ENCODE measurements at places on chromosomes 6 and 20. TPM values are rescaled to one million over a fixed set of nuclear protein-coding genes. Genes with fewer than 3 reads are reported as not detected.

DNA sequence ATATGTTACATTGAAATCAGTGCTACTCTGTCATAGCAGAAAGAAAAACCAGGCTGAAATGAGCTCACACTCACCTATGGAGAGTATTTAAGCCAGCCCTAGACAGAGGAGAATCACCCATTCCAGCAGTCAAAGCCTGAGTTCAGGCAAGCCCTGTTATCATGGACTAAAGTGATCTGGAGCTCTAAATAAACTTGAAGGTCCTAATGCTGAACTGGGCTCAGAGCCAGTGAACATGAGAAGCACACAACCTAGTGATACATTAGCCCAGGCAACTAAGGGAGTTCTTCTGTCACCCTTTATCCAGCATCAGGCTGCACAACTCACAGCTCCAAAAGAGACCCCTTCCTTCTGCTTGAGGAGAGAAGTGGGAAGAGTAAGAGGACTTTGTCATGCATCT lies 425.0 kb downstream of the COL12A1 start:
- no peak for DNase-seq

DNA sequence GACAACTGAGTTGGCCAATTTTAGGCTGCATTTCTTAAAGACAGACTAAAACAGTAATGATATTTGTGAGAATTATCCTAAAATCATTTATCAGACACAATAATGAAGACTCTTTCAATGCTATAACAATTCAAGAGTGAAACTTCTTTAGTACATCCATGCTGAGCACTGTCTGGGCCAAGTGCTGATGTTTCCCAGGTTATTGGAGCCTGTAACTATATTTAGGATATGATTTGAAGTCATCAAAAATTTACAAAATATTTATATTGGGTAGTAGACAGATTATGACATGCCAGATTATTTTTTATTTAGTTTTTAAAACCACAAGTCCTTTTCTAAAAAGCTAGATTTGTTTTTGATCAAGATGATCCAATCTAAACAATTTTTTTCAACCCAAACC lies 45.1 kb downstream of the FHL5 start:
- DNase-seq = no peak

DNA sequence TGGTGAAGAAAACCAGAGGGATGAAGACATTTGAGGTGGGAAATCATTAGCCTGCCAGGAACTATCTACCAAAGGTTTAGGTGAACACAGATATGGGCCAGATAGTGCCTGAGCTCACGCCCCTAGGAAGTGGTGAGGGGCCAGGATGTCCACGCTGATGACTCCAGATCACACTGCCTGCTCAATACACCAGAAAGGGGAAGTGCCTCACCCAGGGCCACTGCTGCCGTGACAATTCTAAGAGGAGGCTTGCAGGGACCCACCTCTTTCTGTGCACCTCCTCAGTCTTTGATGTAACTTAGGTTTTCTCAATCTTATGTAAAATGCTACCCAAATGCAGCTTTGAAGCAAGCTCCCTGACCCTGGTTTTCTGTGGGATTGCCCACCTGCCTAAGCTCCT lies 5.4 kb upstream of the RAB44 start:
- no peak for DNase-seq

- no peak for DNase-seq
Observed at GRCh38 chr6:130090796-130091195, 72.4 kb downstream of the L3MBTL3 start.

DNA sequence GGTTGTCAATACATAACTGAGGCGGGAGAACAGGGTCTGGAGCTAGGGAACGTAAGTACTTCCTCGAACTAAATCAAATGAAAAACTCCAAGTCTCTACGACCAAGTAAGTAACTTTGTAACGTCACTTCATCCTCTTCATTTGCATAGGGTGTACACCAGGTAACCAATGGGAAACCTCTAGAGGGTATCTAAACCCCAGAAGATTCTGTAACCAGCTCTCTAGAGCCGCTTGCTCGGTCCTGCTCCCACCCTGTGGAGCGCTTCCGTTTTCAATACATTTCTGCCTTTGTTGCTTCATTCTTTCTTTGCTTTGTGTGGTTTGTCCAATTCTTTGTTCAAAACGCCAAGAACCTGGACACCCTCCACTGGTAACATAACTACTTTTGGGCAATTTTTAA lies 133.5 kb upstream of the TMEM170B start:
- DNase-seq = no peak

GRCh38 chr20:63002511-63002910 lies 4.3 kb downstream of the BHLHE23 start:
- DNase-seq = no peak

DNA sequence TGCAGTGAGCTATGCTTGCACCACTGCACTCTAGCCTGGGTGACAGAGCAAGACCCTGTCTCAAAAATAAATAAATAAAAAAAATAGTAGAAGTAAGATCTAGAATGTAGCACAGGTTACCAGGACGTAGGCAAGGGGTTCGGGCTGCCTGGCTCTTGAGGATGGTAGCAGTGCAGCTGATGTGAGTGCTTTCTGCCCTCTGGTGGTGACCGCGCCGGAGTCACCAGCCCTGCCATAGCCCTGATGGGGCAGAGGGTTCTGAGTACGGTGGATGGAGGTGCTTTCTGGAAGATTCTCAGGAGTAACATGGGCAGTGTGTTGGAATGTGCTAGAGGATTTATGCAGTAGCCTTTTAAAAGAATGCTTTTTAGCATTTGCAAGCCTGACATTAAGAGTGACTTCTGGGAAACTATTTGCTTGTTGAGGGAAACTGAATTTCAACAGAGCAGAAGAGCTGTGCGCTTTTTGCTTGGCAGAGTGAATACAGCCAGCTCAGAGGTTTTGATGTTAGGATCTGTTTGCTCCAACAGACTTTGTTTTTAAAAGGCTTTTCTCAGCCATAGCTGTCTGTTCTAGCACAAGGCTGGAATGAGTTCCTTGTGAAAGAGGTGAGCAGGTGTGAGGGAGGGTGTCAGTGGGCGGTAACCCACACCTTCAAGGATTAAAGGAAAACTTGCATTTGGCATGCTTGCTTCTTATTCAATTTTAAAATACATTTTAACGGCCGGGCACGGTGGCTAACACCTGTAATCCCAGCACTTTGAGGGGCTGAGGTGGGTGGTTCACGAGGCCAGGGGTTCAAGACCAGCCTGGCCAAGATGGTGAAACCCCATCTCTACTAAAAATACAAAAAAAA lies 65.9 kb downstream of the PTPN1 start:
- peak; percentile 59 for DNase-seq

GRCh38 chr6:97963193-97963592 lies 680.2 kb upstream of the MMS22L start:
- DNase-seq = no peak

DNA sequence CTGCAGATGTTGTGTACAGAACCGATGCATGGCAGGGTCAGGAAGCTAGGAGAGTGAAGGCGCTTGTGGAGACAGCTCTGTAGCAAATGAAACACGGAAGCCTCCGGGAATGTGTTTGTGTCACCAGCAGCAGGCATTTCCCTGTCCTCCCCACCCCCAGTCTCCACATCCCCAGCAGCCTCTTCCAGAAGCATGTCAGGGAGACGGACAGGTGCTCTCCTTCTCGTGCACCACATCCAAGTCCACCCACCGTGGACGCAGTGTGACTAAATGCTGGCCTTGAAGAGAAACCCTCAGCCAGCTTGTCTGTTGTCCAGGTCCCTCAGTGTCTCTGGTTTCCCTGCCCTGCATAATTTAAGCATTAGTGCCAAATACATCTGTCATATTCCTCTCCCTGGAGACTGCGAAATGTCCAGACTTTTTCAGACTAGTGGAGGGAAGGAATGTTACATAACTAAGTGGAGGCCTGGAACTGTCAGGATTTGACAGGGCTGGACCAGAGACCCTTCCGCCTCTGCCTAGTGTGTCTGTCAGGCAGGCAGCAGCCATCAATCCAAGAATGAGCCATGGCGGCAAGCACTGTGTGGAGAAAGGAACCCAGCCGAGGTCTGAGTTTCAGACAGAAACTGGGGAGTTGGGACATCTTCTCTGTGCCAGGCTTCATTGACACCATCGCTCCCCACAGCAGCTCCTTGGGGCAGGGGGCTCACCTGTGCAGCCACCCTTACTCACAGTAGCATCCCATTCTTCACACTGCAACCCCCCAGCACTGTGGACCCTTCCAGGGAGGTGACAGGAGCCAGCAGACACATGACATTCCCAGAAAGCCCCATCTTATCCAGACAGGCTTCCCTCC lies 26.6 kb upstream of the PI16 start:
- peak; percentile 37 for DNase-seq

- peak; percentile 67 for DNase-seq
Observed at GRCh38 chr6:48036316-48036715, 74.7 kb downstream of the PTCHD4 start.

DNA sequence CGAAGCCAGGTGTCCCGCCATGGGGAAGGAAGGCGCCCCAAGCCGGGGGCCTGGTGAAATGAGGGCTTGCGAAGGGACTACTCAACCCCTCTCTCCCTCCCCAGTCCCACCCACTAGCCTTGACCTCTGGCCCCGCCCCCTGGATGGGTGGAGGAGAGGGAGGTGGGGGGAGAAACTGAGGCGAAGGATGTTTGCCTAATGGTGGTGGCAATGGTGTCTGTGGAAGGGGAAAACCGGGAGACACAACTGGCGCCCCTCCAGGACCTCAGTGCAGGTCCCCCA lies at the start of gene POU5F1:
POU5F1 (minus strand) TSS at position 83 of the 282 bp plus-strand sequence; CDS start at position 21, 62 bp downstream.
- DNase-seq = no peak

DNA sequence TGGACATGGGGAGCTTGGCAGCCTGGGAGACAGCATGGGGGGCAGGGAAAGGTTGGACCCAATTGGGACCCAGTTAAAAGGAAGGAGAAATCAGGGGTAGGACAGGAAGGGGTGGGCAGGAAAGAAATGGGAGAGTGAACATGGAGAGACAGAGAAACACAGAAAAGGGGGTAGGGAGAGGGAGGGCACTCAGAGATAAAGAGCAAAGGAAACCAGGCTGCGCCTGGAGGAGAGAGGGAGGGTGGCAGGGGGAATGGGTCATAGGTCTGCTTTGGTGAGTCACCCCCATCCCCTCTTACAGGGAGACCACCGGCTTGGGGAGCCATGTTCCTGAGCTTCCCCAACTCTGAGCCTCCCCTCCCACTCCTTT lies 46.7 kb downstream of the RAB44 start:
- DNase-seq = no peak

GRCh38 chr6:34494973-34495372 lies 29.1 kb downstream of the PACSIN1 start:
- DNase-seq = no peak

DNA sequence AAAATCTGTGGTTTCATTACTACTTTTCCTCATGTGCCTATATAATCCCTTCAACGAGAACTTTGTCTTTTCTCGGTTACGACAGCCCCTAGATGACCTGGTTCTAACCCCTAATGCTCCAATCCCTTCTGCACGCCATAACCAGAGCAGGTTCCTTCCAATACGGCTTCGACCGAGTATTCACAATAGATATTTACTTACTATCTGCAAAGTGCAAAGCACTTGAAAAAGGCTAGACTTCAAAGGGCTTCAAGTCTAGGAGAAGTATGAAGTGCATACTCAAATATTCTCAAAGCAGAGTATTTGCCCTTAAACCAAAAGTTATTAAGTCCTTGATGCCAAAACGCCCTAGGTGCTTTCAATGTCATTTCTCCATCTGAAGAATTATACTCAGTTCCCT lies 63.4 kb upstream of the NHSL1 start:
- no peak for DNase-seq

DNA sequence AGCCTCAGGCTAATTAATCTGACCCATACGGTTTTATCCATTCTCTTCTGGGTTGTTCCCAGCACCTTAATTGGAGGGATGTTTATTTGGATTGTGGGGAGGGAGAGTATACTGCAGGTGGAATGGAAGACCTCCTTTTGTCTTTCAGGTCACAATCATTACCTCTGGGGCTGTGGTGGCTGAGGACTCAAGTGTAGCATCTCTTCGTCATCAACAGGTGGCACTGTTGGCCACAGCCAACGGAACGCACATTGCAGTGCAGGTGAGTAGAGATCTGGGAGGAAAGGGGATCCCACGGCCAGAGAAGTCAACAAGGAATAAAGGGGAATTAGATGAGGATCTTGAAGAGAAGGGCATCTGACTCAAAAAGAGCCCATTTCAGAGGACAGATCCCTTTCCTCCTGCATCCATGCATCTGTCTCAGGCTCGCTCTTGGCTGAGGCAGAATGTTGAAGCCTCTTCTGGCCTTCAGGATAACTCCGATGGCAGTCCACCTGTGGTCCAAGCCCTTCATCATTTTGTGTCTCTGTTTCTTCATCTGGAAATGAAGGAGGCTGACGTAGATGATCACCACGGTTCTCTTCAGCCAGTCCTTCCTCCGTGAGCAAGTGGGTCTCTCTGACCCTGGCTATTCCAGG lies 3.2 kb upstream of the DEF6 start:
- DNase-seq = peak; percentile 39

DNA sequence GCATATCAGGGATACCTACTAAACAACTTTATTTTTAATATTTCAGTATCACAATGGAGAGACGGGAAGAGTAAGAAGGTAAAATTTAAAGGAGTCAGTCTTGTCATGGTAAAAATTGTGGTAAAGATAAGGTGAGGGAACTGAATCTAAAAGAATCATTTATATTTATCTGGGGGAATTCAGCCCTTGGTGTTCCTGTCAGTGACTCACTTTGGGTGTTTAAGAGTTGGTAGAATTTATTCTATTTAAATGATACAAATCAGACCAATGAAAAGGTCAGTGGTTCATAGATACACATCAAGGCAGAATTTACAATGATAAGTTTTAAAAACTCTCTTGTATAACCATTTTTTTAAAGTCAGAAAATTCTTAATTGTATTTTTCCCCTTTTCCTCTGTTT lies 164.4 kb downstream of the CDKAL1 start:
- no peak for DNase-seq

GRCh38 chr6:147508042-147508865 lies at the start of gene SAMD5:
TSS of gene SAMD5 (plus strand) at chr6:147508690. CDS start at chr6:147508929, 239 bp downstream.
- DNase-seq = peak; percentile 35

GRCh38 chr6:11458509-11458908 lies 79.0 kb upstream of the TMEM170B start:
- no peak for DNase-seq

GRCh38 chr6:160070427-160070826 lies 51.2 kb upstream of the SLC22A1 start:
- DNase-seq = no peak

Gene DPPA5
- not detected for total RNA-seq

Gene ZBTB9
- total RNA-seq = 3.8 TPM

Gene NINL
- total RNA-seq = 31.0 TPM

Gene SCGN
- not detected for total RNA-seq

Gene ELOVL4
- 6.4 TPM for total RNA-seq

Gene HELZ2
- total RNA-seq = 27.0 TPM

Gene VIP
- total RNA-seq = not detected

Gene GTF2H4
- 12.7 TPM for total RNA-seq
